ENCODE measurements at places on chromosomes 2 and 18. TPM values are rescaled to one million over a fixed set of nuclear protein-coding genes. Genes with fewer than 3 reads are reported as not detected.

LBH gene
- total RNA-seq = 61.7 TPM

MCFD2 gene
- 40.7 TPM for total RNA-seq

NOTO gene
- total RNA-seq = not detected

IL36B gene
- not detected for total RNA-seq

TEKT4 gene
- total RNA-seq = not detected

FOXI3 gene
- 0.63 TPM for total RNA-seq

CHST9 gene
- total RNA-seq = 2.5 TPM

AMER3 gene
- total RNA-seq = 45.4 TPM

ATOH8 gene
- total RNA-seq = 3.1 TPM

LMAN1 gene
- 54.5 TPM for total RNA-seq

KLHL14 gene
- total RNA-seq = 33.8 TPM

AQP12A gene
- not detected for total RNA-seq

TCF23 gene
- not detected for total RNA-seq

SLC4A5 gene
- 13.8 TPM for total RNA-seq

CRACDL gene
- total RNA-seq = 0.94 TPM

SLC30A3 gene
- 0.31 TPM for total RNA-seq

HTR2B gene
- total RNA-seq = 0.31 TPM

EFR3B gene
- total RNA-seq = 69.5 TPM

SERPINB4 gene
- total RNA-seq = not detected

ZNF804A gene
- 24.1 TPM for total RNA-seq

RAPH1 gene
- total RNA-seq = 67.0 TPM

SCYGR4 gene
- not detected for total RNA-seq

All from parietal lobe (tissue), 2 donors.